ENCODE measurements at places on chromosomes 3 and 15.
A peak's percentile ranks its signal among the peaks of the same experiment; 100 is the strongest.

GRCh38 chr3:177449360-177450006 lies 252.2 kb upstream of the TBL1XR1 start:
- no peak for DNase-seq

- DNase-seq, result no peak
Measured at GRCh38 chr3:113431811-113432210, 9.5 kb downstream of the CFAP44 start.

- no peak for DNase-seq
Measured at GRCh38 chr3:46485779-46486175, 12.0 kb upstream of the RTP3 start.

DNA sequence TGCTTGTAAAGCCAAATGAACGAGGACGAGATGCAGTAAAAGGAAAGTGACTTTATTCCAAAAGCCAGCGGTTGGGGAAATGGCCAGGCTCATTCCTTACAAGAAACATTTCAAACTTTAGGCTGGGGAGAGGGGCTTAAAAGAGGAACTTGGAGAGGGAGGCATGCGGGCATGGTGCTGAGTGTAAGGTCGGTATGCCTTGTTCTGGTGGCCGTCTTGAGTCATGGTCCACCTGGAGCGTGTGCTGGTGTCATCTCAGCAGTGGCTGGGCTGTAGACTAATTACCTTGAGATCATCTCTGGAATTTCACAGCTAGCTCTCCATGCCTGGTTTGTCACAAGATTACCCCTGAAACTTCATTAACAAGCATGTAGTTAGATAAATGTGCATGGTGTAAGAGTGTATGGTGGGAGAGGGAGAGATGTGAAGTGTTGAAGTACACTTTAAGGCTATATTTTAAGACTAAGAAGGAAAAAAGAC lies 156.4 kb upstream of the PFN2 start:
- DNase-seq, result no peak

- peak; percentile 24 for DNase-seq
Measured at GRCh38 chr3:105878061-105878460, 9.2 kb upstream of the CBLB start.

DNA sequence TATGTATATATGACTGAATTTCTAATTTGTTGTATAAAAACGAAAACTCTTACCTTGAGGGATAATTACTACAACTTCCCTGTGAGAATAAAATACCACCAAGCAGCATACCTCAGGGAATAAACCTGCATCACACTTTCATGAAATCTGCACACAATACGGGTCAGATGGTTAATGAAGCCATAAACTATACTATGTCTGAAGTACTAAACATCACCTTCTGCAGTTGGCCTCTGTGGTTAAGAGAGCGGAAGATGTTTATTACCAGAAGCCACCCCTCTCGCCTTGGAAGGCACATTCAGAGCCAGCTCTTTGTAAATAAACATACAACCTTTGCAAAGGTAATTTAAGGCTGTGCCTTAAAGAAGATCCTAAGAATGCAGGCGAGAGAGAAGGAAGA lies 462.1 kb upstream of the NR2F2 start:
- DNase-seq, result no peak

DNA sequence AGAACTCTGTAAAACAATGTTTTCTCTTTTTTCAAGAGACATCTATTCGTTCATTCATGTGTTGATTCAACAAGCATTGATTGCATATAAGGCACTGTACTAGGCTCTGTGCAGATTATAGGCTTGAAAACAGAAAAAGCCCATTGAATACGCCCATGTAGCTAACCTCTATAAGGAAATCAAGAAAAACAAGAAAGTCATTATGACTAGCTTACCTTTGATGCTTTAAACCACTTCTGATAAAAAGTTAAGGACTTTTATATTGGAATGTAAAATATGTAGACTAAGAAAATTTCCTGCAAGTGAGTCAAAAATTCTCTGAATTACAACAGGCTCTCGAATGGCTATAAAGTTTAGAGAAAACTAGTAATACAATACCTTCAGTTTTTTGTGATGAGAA lies 92.5 kb downstream of the BDH1 start:
- peak; percentile 45 for DNase-seq

GRCh38 chr3:45113625-45114050 lies 32.5 kb downstream of the CDCP1 start:
- DNase-seq, result no peak

DNA sequence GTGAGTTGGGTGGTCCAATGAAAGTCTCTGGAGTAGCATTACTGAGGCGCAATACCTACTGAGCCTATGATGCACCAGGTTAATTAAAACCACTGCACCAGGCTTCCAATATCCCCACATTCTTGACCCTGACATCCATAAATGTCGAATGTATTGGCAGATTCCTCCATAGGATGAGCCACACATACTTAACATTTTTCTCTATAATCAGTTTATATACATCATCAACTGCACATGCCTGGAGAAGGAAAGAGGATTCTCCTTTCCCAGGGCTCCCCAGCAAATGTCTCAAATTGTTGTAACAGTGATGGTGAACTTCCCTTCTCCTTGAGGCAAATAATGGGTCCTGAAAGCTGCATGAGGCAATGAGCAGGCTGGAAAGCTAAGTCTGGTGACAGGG lies 82.3 kb upstream of the LPP start:
- peak; percentile 76 for DNase-seq

DNA sequence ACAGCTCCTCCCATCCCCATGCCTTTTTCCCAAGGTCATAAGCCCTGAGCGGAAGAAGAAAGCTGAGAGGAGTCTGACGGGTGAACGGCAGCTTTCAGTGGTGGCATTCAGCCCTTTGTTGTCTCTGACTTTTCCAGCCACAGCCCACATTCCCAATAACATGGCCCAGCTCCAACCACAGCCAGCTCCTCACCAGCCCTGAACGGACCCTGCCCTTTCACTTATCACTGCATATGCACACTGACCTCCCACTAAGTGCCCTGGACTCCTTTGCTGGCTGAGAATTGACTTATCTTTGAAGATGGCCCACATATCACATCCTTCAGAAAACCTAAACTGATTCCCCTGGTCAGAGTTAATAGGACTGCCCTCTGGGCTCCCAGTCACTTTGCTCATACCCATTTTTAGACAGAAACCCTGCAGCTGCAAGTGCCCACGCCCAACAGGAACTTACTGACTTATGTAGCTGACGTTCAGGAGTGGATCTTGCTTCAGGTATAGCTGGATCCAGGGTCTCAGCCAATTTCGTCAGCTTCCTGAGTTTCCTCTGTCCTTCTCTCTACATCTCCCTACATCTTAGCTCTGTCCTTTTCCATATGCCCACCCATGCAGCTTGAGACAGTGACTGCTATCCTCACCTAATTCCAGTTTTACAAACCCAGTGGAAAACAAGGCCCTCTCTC lies 348.5 kb upstream of the PROK2 start:
- no peak for DNase-seq

DNA sequence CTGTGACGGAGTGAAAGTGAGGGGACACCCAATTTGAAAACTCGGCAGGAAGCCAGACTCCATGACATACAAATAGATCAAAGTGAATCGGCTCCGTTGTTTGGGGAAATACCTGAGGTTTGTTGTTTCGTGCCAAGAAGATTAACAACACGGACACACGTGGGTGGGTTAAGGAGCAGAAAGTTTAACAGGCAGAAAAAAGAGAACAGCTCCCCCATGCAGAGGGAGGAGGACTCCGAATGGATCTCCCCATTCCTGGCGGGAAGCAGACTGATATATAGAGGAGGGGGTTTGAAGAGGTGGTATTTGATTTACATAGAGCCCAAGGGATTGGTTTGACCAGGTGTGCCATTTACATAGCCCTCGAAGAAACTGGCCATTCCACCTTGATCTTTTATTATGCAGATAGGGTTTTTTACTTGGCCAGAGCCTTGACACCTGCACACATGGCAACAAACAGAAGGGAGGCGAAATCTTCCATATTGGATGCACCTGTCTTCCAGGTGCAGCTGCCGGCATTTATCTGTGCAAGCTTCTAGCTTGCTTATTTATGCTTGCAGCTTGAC lies 4.8 kb upstream of the SACM1L start:
- DNase-seq, result no peak

- peak; percentile 8 for DNase-seq
Measured at GRCh38 chr3:173826901-173827609, 429.5 kb downstream of the NLGN1 start.

DNA sequence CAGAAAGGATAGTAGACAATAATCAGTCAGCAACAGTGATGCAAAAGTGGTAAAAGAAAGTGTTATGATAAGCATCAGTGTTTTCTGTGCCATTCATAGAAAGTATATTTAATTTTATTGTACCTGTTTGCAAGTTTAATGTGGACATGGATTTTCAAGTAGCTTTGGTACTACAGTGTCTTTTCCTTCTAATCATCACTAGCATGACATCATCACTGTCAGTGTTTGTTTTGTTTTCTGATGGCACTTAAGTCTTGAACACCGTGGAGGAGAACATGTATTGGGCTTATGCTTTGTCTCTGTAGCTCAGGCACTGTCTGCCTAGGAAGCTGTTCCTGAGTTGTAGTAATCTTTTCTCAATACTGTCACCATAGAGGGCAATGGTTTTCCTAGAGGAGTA lies 41.9 kb downstream of the SETD5 start:
- DNase-seq, result no peak

DNA sequence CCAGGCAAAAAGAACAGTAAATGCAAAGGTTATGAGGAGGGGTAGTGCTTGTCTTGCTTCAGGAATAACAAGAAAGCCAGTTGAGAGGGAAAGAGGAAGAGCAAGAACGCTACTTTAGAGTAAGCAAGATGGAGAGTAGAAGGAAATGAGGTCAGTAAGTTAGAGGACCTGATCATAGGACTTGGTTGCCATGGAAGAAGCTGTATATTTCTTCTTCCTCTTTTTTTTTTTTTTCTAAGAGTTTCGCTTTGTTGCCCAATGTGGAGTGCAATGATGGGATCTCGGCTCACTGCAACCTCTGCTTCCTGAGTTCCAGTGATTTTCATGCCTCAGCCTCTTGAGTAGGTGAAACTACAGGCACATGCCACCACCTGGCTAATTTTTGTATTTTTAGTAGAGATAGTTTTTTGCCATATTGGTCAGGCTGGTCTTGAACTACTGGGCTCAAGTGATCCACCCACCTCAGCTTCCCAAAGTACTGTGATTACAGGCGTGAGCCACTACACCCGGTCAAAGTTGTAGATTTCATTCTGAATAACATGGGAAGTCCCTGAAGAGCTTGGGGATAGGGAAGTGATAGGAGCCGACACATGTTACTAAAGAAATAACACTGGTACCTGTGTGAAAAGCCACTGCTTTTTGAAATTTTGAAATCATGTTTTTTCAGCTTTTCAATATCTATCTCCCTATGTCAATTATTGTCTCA lies 527.9 kb upstream of the NAALADL2 start:
- no peak for DNase-seq

GRCh38 chr15:36335224-36335623 lies 244.2 kb upstream of the CDIN1 start:
- DNase-seq, result no peak

DNA sequence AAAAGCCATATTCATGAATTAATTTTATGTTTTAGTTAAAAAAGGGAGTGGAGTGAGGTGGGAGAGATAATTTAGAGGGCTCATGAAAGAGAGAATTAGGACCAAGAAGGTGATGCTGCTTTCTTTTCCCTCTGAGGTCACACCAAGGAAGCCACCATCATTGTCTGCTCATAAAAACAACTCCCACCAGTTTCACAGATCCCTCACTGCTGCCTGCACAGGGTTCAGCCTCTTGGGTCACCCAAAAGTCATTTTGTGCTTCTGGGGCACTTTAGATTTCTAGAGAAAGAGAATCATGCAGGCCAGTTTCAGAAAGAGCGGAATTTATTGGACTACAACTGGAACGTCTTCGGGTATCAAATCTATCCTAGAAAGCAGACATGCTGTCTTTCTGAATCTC lies 241.4 kb upstream of the EOMES start:
- DNase-seq, result no peak

- no peak for DNase-seq
Measured at GRCh38 chr3:182621435-182622240, 171.7 kb upstream of the ATP11B start.

- DNase-seq, result no peak
Measured at GRCh38 chr15:35186346-35186745, 101.3 kb upstream of the NANOGP8 start.

DNA sequence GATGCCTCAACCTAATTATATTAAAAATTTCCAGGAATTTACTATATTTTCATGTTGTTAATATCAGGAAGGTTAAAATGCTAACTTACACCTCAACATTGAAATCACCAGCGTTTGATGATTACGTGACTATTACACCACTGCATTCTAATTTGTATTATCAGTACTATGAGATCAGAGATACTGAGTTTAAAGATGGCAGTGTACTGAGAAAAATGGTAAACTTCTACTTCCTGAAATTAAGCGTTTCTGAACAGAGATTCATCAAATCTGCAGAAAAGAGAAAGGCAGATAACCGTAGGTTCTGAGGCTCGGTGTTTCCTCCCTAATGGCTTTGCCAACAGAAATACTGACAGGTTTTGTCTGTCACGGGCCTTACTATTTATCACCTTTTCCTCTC lies 69.9 kb downstream of the CRTC3 start:
- no peak for DNase-seq

DNA sequence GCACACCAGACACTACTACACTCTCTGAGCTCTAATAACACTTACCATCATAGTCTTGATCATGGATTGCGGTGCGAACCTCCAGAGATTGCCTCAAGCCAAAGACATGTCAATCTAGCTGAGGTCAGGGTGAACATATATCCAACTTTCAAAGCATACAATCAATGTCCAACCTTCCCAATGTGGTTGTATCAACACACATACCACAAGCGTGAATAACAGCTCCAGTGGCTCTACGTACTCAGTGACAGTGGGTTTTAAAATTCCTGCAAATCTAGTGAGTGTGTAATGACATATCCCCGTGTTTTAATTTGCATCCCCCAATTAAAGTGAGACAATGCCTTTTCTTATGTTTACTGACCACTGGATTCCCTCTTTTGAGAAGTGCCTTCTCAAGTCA lies 29.6 kb downstream of the SFMBT1 start:
- peak; percentile 27 for DNase-seq

- no peak for DNase-seq
Measured at GRCh38 chr15:92425578-92426225, 32.0 kb downstream of the ST8SIA2 start.

GRCh38 chr3:155086051-155086450 lies 5.9 kb downstream of the MME start:
- DNase-seq, result peak; percentile 35

GRCh38 chr15:41993472-41994170 lies 21.3 kb upstream of the EHD4 start:
- no peak for DNase-seq

GRCh38 chr15:35181538-35181937 lies 96.4 kb upstream of the NANOGP8 start:
- peak; percentile 51 for DNase-seq

All from fibroblast of skin of scalp (primary cell).